Fibroblast of lung (primary cell): ENCODE measurements at places on chromosomes 12 and 14.

DNA sequence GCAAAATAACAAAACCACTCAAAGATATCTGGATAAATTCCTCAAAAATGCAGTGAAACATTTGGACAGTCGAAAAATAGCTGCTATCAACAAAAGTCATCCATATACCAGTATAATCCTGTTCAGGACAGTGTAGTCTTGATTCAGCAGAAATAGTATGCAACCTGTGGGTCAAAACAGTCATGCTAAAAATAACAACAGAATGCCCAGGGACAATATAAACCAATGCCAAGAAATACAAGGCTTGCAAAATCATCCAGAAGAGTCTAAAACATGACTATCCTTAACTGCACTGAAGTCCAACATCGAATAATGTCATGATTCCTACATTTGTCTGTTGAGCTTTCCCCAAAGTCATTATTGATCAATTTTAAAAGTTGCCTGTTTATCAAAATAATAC, 425.9 kb downstream of the FSCB start:
- DNase-seq, result no peak

DNA sequence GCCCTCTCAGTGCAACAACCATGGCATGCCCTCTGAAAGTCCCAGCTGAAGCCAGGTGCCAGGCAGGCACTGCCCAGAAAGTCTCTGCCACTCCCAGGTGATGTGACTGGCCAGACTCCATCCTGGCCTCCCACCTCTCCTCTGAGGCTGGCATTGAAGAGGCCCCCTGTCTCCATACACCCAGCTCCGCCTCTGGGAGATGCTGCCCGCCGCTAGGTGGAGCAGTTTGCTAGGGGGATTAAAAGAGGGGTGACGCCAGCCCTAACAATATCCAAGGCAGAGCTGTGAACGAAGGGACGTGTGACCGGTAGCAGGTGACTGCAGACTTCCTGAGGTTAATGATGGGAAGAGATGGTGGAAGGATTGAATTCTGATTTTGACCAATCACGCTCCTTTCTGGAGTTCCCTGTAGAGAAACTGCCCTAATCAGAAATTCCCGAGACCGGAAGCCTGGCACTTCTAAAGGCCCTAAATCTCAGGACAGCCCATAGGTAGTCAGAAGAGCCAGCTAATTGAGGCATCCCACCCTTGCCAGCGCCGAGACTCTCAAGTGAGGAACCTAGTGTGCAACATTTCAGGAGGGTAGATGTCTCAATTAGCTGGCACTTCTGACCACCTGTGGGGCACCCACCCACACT, 8.3 kb upstream of the PLEK2 start:
- no peak for DNase-seq

DNA sequence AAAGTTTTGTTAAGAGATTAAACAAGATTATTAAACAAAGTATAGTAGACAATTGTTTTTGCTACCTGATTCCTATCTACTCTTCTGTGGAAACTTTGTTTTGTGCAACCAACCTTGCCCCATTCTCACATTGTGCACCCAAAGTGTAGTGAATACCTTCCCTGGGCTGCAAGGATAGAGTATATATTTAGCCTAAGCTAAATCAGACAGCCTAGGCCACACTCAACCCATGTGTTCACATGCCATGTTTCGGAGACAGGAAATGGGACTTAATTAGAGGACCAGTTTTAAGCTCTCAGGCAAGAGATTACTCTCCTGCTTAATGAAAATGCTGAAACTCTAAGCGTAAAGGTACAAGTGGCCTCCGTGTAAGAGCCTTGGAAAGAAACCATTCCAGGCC, 734.9 kb upstream of the USP15 start:
- no peak for DNase-seq

DNA sequence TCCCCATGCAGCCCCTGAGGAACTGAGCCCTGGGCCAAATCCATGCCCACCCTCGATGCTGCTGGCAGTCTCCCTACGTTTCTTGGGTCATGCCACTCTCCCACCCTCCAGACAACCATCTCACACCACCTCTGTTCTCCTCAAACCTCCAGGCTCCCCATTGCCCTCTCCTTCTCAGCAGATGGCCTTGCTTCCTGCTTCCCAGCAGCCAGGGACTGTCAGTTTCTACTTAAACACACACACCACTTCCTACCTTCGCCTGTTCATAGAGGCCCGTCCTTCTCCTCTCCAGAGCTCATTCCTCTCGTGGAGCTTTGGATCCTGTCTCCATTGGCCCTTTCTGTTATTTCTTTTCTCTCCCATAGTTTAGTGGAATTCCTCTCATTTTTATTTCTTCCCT, 27.1 kb downstream of the ZNF664 start:
- DNase-seq, result no peak

DNA sequence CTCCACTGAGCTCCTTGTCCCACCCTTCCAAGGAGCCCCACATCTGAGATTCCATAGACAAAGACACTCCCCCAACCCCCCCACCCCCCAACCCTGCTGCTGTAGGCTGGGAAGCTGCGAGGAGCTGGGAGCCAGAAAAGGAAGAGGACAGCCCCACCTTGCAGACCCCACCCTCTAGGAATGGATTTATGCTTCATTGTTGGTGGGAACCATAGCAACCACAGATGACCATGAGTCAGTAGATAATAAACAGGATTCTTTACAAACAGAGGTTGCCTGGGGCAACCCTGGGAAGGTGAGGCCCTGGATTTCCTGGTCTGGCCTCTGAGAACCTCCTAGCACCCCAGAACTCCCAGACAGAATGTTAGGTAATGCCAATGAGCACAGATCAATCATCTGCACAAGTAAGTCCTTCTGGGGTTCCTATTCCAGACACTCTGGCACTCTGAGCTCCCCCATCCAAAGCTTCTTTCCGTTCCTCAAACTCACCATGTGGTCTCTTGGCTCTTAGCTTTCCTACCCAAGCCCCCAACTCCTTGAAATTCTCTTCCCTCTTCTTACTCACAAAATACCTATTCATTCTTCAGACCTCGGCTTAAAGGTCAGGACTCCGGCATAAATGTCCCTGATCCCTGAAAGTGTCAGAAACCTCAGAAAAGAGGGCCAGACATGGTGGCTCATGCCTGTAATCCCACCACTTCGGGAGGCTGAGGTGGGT, 15.2 kb upstream of the PLEKHG6 start:
- peak; percentile 74 for DNase-seq

DNA sequence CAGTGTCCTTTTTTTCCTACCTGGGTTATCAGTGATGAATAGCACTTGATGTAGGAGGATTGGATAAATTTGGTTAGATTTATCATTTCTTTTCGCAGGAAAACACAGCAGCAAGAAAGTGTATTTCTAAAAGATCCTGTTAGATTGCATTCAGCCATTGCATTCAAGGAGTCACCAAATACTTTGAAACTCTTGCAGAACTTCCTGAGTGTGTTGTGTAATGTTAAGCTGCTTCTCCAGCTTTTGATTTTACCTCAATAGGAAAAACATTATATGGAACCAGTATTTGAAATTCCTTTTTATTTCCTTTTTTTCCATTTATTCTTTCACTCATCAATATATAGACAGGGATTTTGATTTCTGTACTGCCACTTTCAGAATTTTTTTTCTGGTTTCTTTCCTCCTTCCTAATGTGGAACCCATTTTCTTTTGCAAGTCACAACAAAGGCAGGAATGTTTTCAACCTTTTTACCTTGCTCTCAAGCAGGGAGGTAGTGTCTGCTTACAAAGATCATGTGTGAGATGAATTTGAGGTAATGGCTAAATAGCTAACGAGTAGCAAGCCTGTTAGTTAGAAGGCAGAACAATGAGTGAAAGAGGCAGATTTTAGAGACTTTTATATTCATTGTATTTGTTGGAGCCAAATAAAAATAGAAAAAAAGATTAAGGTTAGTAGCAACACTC, 56.2 kb downstream of the PPHLN1 start:
- DNase-seq, result no peak

GRCh38 chr14:50970886-50971781, 26.9 kb upstream of the PYGL start:
- no peak for DNase-seq

GRCh38 chr12:41365653-41366171, 177.6 kb downstream of the PDZRN4 start:
- DNase-seq, result no peak

DNA sequence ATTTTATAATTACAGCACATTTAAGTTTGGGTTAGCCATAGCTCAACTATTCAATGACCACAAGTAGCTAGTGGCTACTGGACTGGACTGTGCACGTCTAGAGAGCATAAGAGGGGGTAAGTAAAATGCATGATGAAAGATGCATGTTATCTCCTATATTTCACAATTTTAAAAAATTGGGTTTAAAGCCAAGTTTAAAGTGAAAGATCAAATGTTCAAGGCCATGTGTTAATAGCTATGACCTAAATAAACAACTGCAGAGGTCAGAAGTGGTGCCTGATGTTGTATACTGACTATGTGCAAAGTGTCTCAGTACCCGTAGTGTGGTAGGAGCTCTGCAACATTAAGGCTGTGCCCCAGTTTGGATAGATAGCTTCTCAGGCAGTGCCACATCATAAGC, 48.2 kb downstream of the BMP4 start:
- DNase-seq, result no peak

GRCh38 chr12:58314610-58315009, 373.2 kb downstream of the ATP23 start:
- peak; percentile 63 for DNase-seq

GRCh38 chr14:68767248-68767645, 25.6 kb downstream of the ZFP36L1 start:
- DNase-seq, result no peak

DNA sequence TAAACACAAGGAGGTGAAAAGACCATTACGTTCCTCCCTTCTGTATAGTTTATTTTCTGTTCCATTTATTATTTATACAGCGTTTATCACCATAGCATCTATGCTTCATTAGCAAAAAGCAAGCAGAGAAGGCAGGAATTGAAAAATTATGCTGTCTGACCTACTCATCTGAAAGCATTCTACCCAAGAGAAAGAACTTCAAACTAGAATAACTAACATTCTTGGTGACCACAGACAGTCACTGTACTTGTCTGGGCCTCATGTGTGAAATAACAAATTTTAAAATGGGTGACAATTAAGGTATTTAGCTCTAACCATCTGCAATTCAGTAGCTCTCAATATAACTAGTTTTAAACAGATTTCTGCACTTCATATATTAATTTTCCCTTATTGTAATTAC, 29.3 kb upstream of the PDE3A start:
- DNase-seq, result peak; percentile 69

DNA sequence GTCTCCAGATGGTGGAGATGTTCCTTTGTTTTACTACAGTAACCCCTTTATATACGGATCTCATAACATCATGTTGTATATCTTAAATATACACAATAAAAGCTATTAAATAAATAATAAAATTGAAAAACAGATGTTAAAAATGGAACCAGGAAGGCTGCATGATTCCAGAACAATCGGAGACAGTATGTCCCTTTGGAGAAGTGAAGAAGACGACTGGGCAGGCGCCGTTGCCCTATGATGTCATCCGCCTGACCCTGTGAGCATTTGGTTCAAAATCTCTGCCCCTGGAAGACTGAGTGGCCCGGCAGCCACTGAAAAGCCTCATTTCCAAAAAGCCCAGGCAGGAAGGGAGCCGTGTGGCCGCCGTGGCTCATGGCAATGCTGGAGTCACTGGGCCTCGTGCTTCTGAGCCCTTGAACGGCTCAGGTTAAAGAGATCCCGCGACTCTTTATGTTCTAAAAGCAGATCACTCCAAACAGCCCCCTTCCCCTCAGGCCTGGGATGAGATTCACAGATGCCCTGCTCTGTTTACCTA, 30.8 kb downstream of the RIMBP2 start:
- DNase-seq, result no peak

GRCh38 chr12:12954356-12954755, 2.4 kb upstream of the GPRC5D start:
- peak; percentile 52 for DNase-seq

DNA sequence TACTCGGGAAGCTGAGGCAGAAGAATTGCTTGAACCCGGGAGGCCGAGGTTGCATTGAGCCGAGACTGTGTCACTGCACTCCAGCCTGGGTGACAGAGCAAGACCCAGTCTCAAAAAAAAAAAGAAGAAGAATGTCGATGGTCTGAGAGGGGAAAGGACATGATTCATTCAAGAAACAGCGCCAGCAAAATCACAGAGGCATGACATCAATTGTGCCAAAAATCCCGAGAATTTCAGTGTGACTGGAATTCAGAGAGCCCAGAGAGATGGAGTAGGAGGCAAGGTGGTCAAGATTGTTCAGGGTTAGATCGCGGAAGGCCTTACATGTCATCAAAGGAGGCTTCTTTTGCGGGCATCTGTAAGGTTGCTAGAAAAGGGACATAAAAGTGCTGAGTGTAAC, 483.3 kb downstream of the VRK1 start:
- peak; percentile 80 for DNase-seq

DNA sequence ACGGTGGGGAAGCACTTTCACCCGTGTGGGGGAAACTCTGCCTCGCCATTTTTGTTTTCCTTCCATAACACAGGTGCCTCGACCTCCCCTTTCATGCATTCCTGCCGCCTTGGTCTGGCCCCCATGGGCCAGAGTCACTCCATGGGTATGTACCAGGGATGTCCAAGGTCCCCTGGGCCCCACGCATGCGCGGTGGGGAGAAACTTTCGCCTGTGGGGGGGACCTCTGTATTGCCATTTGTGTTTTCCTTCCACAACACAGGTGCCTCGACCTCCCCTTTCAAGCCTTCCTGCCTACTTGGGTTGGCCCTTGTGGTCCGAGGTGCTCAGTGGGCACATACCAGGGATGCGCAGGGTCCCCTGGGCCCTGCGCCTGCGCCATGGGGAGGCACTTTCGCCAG, 345.8 kb downstream of the ALG10 start:
- DNase-seq, result no peak

DNA sequence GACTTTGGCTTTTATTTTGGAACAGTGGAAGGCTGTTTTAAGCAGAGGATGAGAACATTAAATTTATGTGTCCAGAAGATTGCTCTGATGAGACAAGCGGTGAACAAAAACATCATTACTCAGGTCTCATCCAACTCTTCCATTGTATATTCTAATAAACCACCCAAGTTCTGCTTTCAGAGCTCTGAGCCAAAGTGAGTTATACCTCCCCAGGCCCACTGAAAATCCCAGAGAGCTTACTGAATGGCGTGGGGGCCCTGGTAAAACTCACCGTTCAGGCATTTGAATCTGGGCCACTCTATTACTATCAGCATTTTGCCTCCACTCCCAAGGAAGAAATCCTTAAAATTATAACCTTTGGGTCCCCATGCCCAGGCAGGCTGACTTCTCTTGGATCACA, 122.0 kb upstream of the HIF1A start:
- DNase-seq, result no peak

DNA sequence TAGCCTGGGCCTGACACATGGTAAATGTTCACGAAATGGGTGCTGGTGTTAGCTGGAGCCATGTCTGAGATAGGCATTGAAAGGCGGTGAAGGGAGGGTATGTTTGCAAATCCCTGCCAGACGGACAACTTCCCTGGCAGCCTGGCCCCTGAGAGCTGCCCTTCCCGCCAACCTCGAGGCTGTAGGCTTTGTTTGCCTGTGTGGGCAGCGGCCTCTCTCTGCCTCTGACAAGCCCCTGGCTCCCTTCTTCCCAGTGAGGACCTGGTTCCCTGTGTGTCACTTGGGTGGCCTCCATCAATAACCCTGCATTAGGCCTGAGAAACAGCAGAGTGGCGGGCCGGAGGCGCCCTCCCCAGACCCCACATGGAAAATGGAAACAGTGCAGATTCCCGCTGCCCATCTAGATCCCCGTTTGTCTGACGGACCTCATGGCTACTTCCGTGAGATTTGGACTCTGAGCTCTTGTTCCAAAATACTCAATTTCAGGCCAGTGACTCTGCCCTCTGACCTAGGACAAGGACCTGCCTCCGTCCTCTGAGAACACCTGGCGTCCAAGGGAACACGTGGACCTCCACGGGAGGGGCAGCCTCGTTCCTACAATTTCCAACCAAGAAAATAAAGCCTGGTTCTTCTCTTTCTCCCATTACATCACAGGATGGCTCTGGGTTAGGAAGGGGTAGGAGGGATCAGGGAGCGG, 325.5 kb downstream of the DPF3 start:
- DNase-seq, result no peak

- DNase-seq, result no peak
Measured at GRCh38 chr14:95683793-95684192, 2.4 kb upstream of the TCL1B start.
